Activated CD4-positive, alpha-beta memory T cell treated with anti-CD3 and anti-CD28 coated beads for 36 hours (primary cell): ENCODE measurements at places on chromosomes 1 and 21. TPM values are rescaled to one million over a fixed set of nuclear protein-coding genes. Genes with fewer than 3 reads are reported as not detected.
A peak's percentile ranks its signal among the peaks of the same experiment; 100 is the strongest.

Gene RORC
- total RNA-seq: 10.9 TPM

DNA sequence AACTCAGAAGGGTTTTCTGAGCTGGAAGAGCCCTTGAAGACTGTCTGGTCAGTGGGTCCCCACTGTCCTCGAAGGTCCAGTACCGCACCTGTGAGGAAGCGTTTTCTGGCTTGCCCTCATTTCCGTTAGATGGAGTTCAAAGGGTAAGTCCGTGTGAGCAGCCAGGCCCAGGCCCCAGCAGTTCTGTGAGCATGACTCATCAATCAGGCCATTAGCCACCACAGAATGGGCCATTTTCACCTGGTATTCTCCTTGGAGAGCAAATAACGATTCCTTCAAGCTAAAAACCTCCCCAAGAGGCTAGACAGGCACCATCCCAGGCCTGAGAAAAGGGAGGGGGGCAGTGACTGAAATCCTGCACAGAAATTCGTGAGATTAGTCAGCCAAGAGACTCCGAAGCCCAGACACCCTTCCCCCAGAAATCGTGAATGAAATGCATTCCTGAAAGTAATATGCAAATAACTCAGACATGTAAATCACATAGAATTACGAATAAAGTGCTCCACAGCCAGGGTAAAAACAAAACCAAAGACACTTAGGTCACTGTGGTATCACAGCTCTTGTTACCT is 66.0 kb downstream of the BCAR3 start:
- peak overlapping the region; percentile 84 for H3K27ac ChIP-seq
- H3K4me3 ChIP-seq: peak overlapping the region; percentile 45
- H3K27me3 ChIP-seq: peaks cover 6% of the 10 kb centered on the region
- H3K4me1 ChIP-seq: peaks cover 26% of the 10 kb centered on the region

- no peak overlapping the region for H3K4me3 ChIP-seq
- DNase-seq: no peak
- no peaks in the 10 kb centered on the region for H3K27me3 ChIP-seq
- H3K27ac ChIP-seq: no peak overlapping the region
Measured at GRCh38 chr1:244254467-244254866, 197.2 kb downstream of the ADSS2 start.

Gene TMEM54
- 4.0 TPM for total RNA-seq

Gene OR10J1
- not detected for total RNA-seq

DNA sequence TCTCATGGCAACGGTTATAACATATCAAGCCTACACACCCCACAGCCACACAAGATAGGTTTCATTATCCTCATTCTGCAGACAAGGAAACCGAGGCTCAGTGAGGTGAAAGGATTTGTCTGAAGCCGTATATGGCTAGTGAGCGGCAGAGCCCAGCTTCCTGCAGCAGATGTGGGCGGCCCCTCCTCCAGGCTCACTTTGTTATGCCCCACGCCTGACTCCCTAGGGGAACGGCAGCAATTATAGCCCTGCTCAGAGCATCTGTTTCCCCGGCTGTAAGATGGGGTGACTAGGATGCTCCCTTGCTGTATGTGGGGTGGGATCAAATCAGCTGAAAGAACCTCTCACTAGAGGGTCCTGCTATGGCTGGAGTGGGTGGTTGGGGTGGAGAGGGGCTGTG is 22.1 kb downstream of the GRHL3 start:
- no peaks in the 10 kb centered on the region for H3K36me3 ChIP-seq
- H3K4me3 ChIP-seq: no peak overlapping the region
- H3K4me1 ChIP-seq: no peaks in the 10 kb centered on the region

- H3K27ac ChIP-seq: no peak overlapping the region
- no peak overlapping the region for H3K4me3 ChIP-seq
- no peaks in the 10 kb centered on the region for H3K27me3 ChIP-seq
- H3K4me1 ChIP-seq: no peaks in the 10 kb centered on the region
- H3K36me3 ChIP-seq: no peaks in the 10 kb centered on the region
Measured at GRCh38 chr21:39422527-39423241, 22.9 kb downstream of the LCA5L start.

- DNase-seq: no peak
- peaks cover 11% of the 10 kb centered on the region for H3K27me3 ChIP-seq
- no peaks in the 10 kb centered on the region for H3K4me1 ChIP-seq
- H3K4me3 ChIP-seq: no peak overlapping the region
Measured at GRCh38 chr1:37423810-37424209, 50.6 kb upstream of the ZC3H12A start.

Gene METTL18
- total RNA-seq: 10.9 TPM

DNA sequence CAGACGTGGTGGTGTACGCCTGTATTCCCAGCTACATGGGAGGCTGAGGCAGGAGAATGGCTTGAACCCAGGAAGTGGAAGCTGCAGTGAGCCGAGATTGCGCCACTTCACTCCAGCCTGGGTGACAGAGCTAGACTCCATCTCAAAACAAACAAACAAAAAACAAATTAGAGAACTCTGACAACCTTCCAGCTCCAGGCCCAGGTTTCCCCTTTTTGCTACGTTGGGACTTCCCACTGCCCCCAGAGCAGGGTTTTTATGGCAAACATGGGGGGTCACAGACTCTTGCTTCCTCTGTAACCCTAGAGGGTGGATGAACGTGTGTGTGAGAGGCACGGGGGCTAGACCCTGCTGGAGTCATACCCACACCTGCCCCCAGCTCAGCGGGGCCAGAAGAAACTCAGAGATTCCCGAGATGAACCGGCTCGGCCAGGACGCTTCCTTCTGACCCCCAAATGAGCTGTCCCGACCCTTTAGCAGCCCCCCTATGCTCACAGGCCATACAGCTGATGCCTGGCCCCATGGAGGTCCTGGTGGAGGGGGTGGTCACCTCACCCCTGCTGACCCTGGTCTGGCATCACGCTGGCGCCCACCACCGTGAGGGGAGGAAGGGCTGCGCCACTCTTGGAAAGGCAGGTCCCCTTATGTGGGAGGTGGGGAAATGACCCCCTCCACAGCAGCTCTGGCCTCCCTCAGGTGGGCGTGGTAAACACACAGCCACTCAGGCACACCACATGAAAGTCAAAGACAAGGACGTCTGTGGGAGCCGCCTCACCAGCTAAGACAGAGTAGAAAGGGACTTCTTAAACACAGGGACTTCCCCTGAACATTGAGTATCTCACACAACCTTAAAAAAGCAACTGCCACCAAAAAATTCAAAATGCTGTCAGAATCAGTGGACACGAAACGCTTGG is 7.1 kb downstream of the GPR157 start:
- peaks cover 28% of the 10 kb centered on the region for H3K4me1 ChIP-seq
- no peaks in the 10 kb centered on the region for H3K36me3 ChIP-seq
- DNase-seq: peak; percentile 71
- H3K4me3 ChIP-seq: peak overlapping the region; percentile 23
- H3K27ac ChIP-seq: peak overlapping the region; percentile 77

GRCh38 chr21:19900149-19900548 is 1098.1 kb upstream of the NCAM2 start:
- no peaks in the 10 kb centered on the region for H3K27me3 ChIP-seq
- no peak overlapping the region for H3K4me3 ChIP-seq
- no peak overlapping the region for H3K27ac ChIP-seq
- no peaks in the 10 kb centered on the region for H3K4me1 ChIP-seq
- no peak for DNase-seq

Gene NT5C1A
- total RNA-seq: not detected

DNA sequence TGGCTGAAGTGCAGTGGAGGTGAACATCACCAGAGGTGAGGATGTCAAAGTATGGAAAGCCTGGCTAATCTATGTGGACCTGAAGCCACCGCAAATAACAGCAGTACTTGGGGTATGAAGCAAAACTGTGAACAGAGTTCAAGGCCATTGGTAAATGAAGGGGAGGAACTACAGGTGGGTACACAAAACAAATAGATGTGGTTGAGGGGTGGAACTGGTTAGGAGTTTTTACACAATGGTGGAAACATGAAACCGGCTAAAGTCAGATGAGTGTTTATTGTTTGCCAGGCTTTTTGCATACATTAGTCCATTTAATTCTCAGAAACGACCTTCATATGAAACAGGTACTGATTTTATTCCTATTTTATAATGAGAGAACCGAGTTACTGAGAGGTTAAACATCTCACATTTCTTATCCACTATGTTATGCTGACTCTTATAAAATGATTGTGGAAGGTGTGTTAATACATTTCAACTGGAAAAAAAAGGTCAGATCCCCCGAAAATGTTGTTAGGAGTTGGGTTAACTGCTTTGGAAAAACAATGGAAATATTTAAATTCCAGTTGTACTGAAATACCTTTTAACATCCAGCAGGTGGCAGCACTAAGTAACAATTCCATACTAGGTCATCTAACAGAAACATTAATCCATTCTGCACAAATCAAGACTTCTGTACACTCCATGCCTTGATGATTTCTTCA is 44.3 kb upstream of the GTF2B start:
- H3K36me3 ChIP-seq: peaks cover 59% of the 10 kb centered on the region
- H3K27me3 ChIP-seq: no peaks in the 10 kb centered on the region
- DNase-seq: no peak
- H3K27ac ChIP-seq: no peak overlapping the region
- H3K4me3 ChIP-seq: no peak overlapping the region

Gene CHI3L1
- total RNA-seq: not detected

- no peak for DNase-seq
- no peaks in the 10 kb centered on the region for H3K4me1 ChIP-seq
- H3K36me3 ChIP-seq: no peaks in the 10 kb centered on the region
- no peaks in the 10 kb centered on the region for H3K27me3 ChIP-seq
Measured at GRCh38 chr21:27776925-27777553, 810.2 kb upstream of the ADAMTS5 start.

DNA sequence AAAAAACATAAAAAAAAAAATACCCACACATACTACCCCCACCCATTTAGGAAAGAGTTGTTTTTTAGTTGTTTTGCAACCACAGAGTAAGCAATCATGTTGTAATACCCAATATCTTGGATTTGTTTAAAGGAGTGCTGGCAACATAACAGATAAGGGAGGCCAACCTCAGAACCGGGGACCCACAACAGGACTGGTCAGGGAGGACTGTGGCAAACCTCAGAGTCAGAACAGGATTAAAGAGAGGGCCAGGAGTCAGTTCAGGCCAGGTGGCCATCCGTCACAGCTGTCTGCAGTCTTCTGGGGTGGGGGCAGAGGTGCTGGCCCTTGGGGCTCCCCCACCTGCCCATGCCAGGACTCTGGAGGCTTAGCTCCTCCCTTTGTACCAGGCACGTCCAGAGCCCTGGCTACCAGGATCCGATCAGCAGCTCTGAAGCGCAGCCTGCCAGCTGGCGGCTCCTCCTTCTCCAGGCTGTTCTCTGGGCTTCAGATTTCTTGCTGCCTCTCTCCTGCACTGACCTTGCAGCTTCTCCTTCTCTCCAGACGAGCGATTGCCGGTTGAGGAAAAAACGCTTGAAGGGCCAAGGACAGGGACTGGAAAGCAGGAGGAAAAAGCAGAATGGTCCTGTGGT is 7.9 kb downstream of the H6PD start:
- H3K27ac ChIP-seq: no peak overlapping the region
- peaks cover 37% of the 10 kb centered on the region for H3K4me1 ChIP-seq
- H3K4me3 ChIP-seq: no peak overlapping the region
- peaks cover 1% of the 10 kb centered on the region for H3K36me3 ChIP-seq

GRCh38 chr1:8276173-8276914 is 41.6 kb upstream of the SLC45A1 start:
- H3K36me3 ChIP-seq: no peaks in the 10 kb centered on the region
- H3K27ac ChIP-seq: no peak overlapping the region
- no peak overlapping the region for H3K4me3 ChIP-seq
- peaks cover 6% of the 10 kb centered on the region for H3K27me3 ChIP-seq
- DNase-seq: peak; percentile 22

Gene PBX1
- total RNA-seq: 0.17 TPM

GRCh38 chr1:3125546-3126368 is 56.8 kb downstream of the PRDM16 start:
- no peaks in the 10 kb centered on the region for H3K27me3 ChIP-seq
- H3K36me3 ChIP-seq: no peaks in the 10 kb centered on the region
- DNase-seq: no peak
- no peak overlapping the region for H3K4me3 ChIP-seq

DNA sequence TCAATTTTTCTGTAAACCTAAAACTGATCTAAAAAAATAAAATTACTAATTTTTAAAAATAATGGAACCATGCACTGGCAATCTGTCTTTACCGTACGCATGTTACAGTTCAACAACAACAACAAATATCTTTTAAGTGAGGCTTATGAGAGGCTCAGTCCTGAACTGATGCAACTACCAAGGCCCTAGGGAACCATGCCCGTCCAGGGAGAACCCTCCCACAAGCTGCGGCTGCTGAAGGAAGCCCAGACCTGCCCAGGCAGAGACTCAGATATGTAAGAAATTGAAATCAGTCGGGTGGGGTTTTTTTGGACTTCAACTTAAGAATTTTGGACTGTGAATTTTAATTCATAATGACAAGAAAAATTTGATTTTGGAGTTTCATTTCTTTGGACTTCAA is 91.1 kb downstream of the NPHP4 start:
- H3K4me1 ChIP-seq: no peaks in the 10 kb centered on the region
- H3K36me3 ChIP-seq: no peaks in the 10 kb centered on the region
- no peak for DNase-seq
- no peak overlapping the region for H3K27ac ChIP-seq
- H3K27me3 ChIP-seq: no peaks in the 10 kb centered on the region
- no peak overlapping the region for H3K4me3 ChIP-seq

Gene GJA9
- total RNA-seq: not detected

- no peaks in the 10 kb centered on the region for H3K27me3 ChIP-seq
- no peak for DNase-seq
- no peak overlapping the region for H3K4me3 ChIP-seq
- H3K27ac ChIP-seq: no peak overlapping the region
- H3K36me3 ChIP-seq: no peaks in the 10 kb centered on the region
Measured at GRCh38 chr1:196462086-196462485, 146.2 kb downstream of the KCNT2 start.

GRCh38 chr1:63466759-63467158 is 56.3 kb downstream of the ITGB3BP start:
- no peak overlapping the region for H3K27ac ChIP-seq
- no peaks in the 10 kb centered on the region for H3K27me3 ChIP-seq
- DNase-seq: no peak
- H3K36me3 ChIP-seq: peaks cover 29% of the 10 kb centered on the region
- no peak overlapping the region for H3K4me3 ChIP-seq

Gene GBP5
- total RNA-seq: 95.1 TPM

Gene PER3
- total RNA-seq: 2.3 TPM

GRCh38 chr1:216368249-216368648 is 55.0 kb downstream of the USH2A start:
- H3K36me3 ChIP-seq: no peaks in the 10 kb centered on the region
- H3K4me1 ChIP-seq: no peaks in the 10 kb centered on the region
- no peak for DNase-seq
- H3K4me3 ChIP-seq: no peak overlapping the region
- H3K27ac ChIP-seq: no peak overlapping the region

Gene CELA2B
- total RNA-seq: not detected

Gene HYI
- 11.9 TPM for total RNA-seq

GRCh38 chr1:20072771-20073170 is 2.8 kb downstream of the PLA2G5 start:
- peaks cover 12% of the 10 kb centered on the region for H3K27me3 ChIP-seq
- DNase-seq: no peak
- no peak overlapping the region for H3K4me3 ChIP-seq
- H3K27ac ChIP-seq: no peak overlapping the region
- H3K36me3 ChIP-seq: no peaks in the 10 kb centered on the region
- no peaks in the 10 kb centered on the region for H3K4me1 ChIP-seq
